Aortic smooth muscle cell (primary cell): ENCODE measurements at places on chromosomes 3 and 15. TPM values are rescaled to one million over a fixed set of nuclear protein-coding genes. Genes with fewer than 3 reads are reported as not detected.

ATP8B4 gene
- 0.75 and 1.5 TPM in 2 replicates for total RNA-seq

CAMP gene
- total RNA-seq, result not detected in 2 replicates

SLC22A13 gene
- 0.13 and 0.31 TPM in 2 replicates for total RNA-seq

NEK10 gene
- 26.4 and 36.9 TPM in 2 replicates for total RNA-seq

IP6K2 gene
- total RNA-seq, result 33.7 and 49.6 TPM in 2 replicates

DUOX2 gene
- not detected in 2 replicates for total RNA-seq

PPARG gene
- 8.1 and 14.3 TPM in 2 replicates for total RNA-seq

WDR72 gene
- total RNA-seq, result not detected in 2 replicates

OR5K2 gene
- total RNA-seq, result not detected in 2 replicates

WDR53 gene
- total RNA-seq, result 7.5 and 10.0 TPM in 2 replicates

TRIM42 gene
- total RNA-seq, result not detected in 2 replicates

FETUB gene
- total RNA-seq, result not detected in 2 replicates

DNAJA4 gene
- total RNA-seq, result 2.1 and 3.0 TPM in 2 replicates

IL17RD gene
- 0.26 and 0.56 TPM in 2 replicates for total RNA-seq

FEM1B gene
- 44.9 and 45.4 TPM in 2 replicates for total RNA-seq

LIPH gene
- 0.87 and 2.0 TPM in 2 replicates for total RNA-seq

ACKR2 gene
- total RNA-seq, result 0.06 and 0.26 TPM in 2 replicates

CEP70 gene
- total RNA-seq, result 19.6 and 20.0 TPM in 2 replicates

GUCA1C gene
- total RNA-seq, result not detected in 2 replicates

PLSCR5 gene
- not detected in 2 replicates for total RNA-seq

GASK1A gene
- total RNA-seq, result 0.62 and 0.92 TPM in 2 replicates

LRRC57 gene
- 9.9 and 13.7 TPM in 2 replicates for total RNA-seq
